ENCODE measurements at places on chromosomes 4 and X.

DNA sequence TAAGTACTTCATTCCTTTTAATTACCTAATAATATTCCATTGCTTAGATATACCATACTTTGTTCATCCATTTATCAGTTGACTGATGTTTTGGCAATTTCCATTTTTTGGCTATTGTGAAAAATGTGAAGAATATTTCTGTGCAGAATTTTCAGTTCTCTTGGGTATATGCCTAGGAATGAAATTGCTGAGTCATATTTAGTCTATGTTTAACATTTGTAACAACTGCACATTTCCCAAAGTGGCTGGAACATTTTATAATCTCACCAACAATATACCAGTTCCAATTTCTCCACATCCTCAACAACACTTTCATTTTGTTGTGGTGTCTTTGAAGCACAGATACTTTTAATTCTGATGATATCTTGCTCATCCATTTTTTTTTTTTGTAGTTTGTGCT is 215.5 kb downstream of the PDGFC start:
- no peak for DNase-seq

DNA sequence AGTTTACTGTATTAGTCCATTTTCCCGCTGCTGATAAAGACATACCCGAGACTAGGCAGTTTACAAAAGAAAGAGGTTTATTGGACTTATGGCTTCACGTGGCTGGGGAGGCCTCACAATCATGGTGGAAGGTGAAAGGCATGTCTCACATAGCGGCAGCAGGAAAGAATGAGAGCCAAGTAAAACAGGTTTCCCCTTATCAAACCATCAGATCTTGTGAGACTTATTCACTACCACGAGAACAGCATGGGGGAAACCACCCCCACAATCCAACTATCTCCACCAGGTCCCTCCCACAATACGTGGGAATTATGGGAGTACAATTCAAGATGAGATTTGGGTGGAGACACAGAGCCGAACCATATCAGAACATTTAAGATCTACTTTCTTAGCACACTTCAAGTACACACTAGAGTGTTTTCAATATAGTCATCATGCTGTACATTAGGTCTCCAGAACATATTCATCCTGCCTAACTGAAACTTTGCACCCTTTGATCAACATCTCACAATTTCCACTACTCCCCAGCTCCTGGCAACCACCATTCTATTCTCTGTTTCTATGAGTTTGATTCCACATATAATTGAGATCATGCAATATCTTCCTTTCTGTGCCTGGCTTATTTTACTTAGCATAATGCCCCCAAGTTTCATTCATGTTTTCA is 341.0 kb downstream of the ARHGAP24 start:
- no peak for DNase-seq

GRCh38 chr4:110533940-110534339 is 58.0 kb downstream of the ENPEP start:
- no peak for DNase-seq

GRCh38 chrX:118904218-118904617 is 70.2 kb upstream of the LONRF3 start:
- no peak for DNase-seq

DNA sequence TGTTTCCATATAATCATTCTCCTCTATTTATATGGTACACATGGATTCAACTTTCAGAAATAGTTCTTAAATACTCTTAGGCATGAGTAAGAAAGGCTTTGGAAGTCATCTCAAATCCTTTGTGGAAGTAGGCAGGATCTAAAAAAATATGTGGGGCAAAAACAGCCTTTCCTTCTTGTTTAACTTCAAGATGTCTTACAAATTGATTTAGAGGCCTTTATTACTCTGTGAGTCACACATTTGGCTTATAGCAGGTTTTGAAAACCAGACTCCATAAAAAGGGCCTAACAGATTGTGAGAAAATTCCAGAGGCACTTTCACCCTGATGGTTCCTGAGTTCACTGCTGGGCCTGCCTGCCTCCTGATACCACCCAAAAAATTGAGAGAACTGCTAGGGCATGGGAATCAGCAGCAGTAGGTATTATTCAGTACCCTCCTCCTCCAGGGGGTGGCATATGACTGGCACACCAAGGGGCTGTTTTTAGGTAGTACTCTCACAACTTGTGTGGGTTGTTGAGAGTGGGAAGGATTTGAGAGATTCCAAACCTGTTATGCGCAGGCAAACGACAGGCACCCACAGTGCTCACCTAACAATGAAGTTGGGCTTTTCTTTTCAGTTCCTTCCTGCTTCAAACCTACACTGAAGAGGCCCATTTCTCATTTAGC is 162.7 kb upstream of the MBNL3 start:
- no peak for DNase-seq
